ENCODE measurements at places on chromosomes 16 and 17.

- no peak for DNase-seq
Measured at GRCh38 chr16:11232852-11233726, 22.9 kb downstream of the SOCS1 start.

GRCh38 chr17:10048629-10049350 lies 143.7 kb upstream of the RCVRN start:
- DNase-seq: no peak

GRCh38 chr17:43211480-43212402 lies at the start of gene TMEM106A:
TSS of gene TMEM106A (plus strand) at chr17:43211875. CDS start at chr17:43213042, 1,167 bp downstream.
- peak; percentile 65 for DNase-seq

DNA sequence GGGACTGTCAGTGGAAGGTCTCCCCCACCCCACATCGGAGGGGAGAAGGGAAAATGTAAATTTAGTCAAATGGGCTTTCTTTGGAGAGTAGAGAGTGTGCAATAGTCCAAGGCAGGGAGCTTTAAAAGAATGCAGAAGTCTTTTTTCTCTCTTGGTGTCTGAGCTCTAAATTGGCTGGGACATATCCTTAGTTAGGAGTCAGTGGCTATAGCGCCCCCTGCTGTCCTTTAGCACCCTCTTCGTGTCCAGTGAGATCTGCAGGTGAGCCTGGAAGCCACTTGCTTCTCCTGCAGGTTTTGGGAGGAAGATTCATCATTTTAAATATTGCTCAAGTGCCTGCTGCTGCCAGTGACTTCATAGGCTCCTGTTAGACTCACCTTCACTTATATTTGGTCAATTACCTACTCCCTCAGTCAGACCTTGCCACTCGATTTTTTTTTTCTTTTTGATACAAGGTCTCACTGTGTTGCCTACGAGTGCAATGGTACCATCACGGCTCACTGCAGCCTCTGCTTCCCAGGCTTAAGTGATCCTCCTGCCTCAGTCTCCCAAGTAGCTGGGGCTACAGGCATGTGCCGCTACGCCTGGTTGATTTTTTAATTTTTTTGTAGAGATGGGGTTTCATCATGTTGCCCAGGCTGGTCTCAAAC lies 174.8 kb downstream of the PRKCB start:
- peak; percentile 20 for DNase-seq

DNA sequence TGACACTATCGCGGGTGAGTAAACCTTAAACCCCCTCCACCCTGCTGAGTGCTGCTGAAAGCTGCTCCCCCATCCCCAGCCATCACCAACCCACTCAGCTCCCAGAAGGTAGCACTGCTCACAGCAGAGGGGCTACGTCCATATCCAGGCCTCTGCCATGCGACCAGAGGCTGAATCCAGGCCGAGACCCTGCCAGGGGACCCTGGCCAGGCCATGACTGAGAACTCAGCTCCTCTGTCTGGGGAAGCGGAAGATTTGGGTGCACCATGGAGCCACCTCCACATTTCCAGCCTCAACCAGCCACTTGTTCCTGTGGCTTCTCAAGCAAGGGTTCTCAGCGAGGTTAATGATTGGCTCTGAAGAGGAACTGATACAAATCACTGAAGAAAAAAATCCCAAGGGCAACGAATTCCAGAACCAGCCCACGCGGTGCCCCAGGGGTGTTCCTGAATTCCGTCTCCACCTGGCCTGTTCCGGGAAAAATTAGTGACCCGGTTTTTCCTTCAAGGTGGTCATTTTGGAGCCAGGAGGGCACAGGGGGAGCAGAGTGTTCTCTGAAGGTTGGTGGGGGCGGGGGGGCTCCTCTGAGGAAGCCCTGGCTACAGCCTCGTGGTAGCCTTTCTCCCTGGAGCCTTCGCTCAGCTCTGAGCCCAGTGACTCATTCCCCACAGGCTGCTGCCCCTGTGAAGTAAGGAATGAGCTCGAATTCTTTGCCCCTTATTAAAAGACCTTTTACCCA lies 9.3 kb upstream of the SLC16A5 start:
- no peak for DNase-seq

- DNase-seq: no peak
Measured at GRCh38 chr17:1802429-1802828, 27.3 kb downstream of the SMYD4 start.

- DNase-seq: no peak
Measured at GRCh38 chr17:21272881-21273792, 11.4 kb upstream of the MAP2K3 start.

- DNase-seq: no peak
Measured at GRCh38 chr16:85944572-85945423, 45.8 kb downstream of the IRF8 start.

GRCh38 chr16:3413730-3414379 lies 12.8 kb downstream of the ZNF174 start:
- DNase-seq: no peak

Data from NCI-H1694 treated with DMSO at 0.1 percent for 48 hours (cell line).